AG04449 (cell line): ENCODE measurements at places on chromosomes 1 and 21.

DNA sequence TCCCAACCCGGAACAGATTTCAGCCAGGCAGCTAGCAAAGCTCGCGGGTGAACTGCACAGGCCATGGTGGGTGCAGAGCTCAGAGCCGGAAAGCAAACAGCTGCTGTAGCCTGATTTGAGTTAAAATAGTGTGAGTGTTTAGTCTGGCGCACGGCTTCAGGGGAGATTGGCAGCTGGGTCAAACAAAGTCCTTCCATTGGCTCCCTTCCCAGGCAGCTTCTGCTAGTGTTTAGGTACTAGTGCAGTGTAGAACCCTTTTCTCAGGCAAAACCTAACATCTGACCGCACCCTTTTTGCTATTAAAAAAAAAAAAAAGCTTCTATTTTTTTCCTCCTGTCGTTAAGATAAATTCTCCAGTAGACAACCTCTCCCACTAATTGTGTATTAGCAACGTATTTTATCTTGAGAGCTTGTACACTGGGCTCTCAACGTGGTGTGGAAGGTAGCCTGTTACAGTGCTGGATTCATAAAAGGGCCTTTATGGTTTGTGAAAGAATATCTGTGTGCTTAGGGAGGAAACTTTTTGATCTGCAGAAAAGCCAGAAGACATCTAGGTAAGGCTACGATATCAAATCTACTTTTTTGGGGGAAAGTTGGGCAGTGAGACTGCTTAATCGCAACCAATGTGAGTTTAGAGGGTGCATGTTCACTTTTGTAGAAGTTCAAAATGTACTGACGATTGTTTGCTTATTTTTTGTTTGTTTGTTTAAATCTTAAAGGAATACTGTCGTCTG lies 689.6 kb downstream of the USP25 start:
- DNase-seq = no peak

DNA sequence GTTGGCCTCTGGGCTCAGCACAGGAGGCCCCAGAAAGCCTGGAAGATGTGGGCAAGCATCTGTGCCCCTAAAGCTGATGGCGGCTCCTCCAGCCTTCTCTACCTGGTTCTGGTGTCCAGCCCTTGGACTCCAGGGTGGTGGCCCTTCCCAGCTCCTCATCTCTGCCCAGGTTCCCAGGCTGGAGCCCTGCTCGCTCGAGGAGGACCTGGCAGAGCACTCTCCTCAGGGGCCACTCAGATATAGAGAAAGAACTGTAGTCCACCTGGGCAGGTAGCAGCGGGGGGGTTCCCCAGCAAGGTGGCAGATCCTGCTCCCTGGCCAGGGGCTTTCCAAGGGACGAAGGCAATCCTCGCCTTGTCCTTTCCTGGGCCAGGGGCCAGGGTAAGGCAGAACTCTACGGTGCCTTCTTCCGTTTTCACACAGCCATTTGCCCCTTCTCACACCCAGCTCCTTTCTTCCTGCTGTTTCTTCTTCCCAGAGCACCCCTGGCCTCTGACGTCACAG lies 18.9 kb downstream of the WNT4 start:
- no peak for DNase-seq

- DNase-seq = no peak
Observed at GRCh38 chr1:28973596-28974421, 59.4 kb downstream of the EPB41 start.

GRCh38 chr1:54324251-54325140 lies 81.7 kb downstream of the SSBP3 start:
- no peak for DNase-seq

GRCh38 chr1:20138346-20138745 lies 777 bp upstream of the PLA2G2F start:
- DNase-seq = no peak

DNA sequence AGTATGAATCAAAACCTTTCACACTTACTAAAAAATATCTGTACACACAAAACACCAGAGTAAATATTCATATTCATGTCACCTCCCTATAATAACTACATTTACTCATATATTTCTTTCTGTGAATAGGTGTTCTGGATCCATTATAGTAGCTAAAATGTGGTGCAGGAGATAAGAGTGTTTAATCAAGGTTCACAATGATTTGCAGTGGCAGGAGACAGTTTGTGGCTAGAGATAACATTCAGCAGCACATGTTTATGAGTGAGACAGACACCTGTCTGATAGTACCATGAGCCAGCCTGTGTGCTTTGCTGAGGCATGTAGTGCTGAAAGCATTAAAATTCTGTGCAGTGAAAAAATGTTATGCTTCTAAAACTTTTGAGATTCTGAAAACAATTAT lies 410.3 kb downstream of the SRGAP2C start:
- no peak for DNase-seq

GRCh38 chr1:180814258-180814657 lies 98.4 kb upstream of the KIAA1614 start:
- DNase-seq = no peak
